ENCODE measurements at places on chromosomes 1 and 21.

DNA sequence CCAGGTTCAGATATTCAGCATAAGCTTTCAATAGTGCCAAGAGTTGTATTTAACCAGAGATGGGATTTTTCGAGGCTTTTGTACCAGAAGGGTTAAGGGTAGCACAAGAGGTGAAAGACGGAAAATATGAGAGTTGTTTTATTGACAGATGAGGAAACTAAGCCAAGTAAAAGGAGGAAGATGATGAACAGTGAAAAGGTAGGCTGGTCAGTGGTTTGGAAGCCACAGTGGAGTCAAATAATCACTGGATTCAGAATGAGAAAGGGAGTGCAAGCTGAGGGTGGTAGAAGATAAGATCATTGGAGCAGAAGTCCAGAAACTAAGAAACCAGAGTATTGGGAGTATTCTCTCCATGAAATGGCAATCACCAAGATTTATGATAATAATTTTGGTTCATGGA lies 45.7 kb downstream of the ANGPTL1 start:
- DNase-seq: no peak

GRCh38 chr1:168867941-168868634 lies 139.1 kb upstream of the DPT start:
- no peak for DNase-seq

DNA sequence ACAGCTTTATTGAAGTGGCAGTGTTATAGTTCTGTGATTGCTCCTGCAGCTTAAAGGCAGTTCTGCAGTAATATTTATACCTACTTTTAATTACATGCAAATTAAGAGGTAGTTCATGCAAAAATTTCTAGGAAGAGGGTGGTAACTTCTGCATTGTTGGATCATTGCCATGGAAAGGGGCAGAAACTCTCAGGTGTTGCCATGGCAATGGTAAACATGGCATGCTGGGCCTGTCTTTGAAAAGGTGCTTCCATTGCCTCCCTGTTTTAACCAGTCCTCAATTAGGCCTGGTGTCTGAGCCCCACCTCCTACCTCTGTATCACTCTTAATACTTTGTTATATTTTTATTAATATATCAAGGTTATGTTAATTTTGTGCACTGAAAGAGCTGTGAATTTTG lies 104.7 kb downstream of the DISC1 start:
- DNase-seq: no peak

GRCh38 chr1:43227143-43227764 lies 42.5 kb upstream of the TMEM125 start:
- peak; percentile 76 for DNase-seq

DNA sequence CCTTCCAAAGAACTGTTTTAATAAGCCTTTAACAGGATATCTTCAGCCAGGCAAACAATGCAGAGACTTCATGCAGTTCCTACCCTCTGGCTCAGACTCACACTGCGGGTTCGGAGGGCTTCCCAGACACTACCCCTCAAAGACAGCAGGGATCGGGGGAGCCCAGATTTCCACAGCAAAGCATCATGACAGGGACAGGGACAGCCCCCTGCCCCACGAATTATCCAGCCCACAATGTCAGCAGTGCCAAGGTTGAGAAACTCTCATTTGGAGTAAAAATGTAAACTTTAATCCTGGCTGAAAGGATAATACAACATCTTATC lies 20.1 kb downstream of the NPHP4 start:
- DNase-seq: no peak

- DNase-seq: no peak
Observed at GRCh38 chr1:198228925-198229324, 72.1 kb downstream of the NEK7 start.

GRCh38 chr1:202806845-202807450 lies 1.3 kb downstream of the KDM5B start:
- peak; percentile 41 for DNase-seq

DNA sequence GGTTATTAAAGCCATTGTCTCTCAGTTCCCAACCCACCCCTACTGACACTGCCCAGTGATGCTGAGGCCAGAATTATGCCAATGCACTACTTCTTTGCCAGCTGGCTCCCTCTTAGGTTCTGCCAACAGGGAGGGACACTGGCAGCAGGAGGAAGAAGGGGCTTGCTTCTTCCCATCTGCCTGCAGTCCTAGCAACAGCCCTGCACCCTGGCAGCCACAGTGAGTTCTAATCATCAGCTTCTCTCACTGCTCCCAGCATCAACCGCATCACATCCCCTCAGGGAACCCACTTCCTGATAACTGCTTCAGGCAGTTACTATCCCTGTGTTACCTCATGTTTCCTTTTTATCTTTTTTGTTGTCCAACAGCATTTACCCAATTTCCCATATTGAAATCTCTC lies 86.2 kb downstream of the UBR4 start:
- no peak for DNase-seq

DNA sequence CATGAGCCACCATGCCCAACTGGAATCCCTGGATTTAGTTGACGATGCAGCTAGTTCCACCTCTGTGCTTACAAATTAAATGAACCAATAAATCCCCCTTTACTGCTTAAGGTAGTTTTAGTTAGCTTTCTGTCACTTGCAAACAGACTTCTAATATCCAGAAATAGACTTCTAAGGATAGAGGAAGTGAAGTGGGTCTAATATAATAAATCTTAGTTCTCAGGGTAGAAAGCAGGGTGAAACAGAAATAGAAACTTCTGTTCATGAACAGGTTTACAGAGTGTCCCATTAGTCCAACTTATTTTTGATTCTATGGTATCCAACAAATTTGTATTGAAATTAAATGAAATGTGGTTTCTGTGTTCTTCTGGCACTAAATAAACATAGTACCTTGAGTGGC lies 20.1 kb downstream of the BCAS2 start:
- no peak for DNase-seq

GRCh38 chr1:181140398-181140797 lies 51.9 kb downstream of the IER5 start:
- DNase-seq: no peak

- no peak for DNase-seq
Observed at GRCh38 chr1:19770436-19771190, 29.1 kb downstream of the TMCO4 start.

- DNase-seq: peak; percentile 28
Observed at GRCh38 chr1:22204989-22205913, 62.4 kb upstream of the WNT4 start.

DNA sequence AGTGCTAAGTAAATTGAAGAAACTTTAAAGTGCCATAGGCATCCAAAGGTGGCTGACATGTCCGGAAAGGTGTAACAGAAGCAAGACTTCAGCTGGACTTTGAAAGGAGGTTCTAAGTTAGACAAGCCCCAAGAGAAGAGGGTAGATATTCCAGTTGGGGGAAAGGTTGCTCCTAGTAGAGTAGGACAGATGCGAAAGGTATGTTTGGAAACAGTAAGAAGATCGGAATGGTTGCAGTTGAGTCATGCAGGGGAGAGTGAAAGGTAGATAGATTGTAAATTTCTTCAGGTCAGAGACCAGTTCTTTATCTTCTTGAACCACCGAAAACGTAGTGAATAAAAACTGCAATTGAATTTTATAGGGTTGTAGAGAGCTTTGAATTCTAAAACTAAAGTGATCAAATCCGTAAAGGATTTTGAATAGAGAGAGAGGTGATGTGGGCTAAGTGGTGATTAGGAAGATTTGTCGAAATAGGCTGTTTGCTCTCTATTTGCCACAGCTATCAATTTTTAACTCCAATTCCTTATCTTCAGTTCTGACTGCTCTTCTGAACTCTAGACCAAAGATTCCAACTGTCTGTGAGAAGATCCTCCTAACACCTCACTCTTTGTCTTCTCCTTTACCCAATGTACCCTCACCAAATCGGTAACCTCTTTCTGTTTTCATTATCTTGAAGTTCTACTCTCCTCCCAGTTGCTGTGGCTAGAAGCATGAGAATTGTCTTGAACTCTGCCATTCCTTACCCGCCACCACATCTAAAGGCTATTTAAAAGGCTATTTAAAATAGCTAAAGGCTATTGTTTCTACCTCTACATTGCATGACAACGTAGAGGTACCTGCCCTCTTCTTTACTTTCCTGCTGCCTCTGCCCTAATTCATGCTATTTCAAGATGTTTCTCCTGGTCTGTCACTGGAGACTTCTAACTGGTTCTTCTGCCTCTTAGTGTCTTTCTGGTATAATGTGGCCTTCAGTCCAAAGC lies 16.7 kb downstream of the MACF1 start:
- no peak for DNase-seq

DNA sequence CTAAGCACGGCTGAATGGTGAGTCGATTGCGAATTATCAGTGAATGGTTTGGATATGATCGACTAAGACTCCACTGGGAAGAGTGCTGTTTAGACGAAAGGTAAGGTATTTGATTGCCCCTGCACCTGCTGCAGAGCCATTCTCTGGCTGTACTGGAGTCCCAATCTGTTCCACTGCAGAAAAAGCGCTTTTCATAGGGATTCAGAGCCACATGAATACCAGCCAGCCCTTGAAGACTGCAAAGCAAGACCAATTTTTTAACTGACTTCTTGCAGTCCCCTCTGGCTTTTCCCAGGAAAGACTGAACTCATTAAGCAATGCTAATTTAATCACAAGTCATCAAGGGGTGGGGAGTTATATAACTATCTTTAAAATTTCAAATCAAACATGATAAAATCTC lies 1.3 kb downstream of the GREM2 start:
- no peak for DNase-seq

- no peak for DNase-seq
Observed at GRCh38 chr1:8925406-8925805, 20.3 kb upstream of the CA6 start.

DNA sequence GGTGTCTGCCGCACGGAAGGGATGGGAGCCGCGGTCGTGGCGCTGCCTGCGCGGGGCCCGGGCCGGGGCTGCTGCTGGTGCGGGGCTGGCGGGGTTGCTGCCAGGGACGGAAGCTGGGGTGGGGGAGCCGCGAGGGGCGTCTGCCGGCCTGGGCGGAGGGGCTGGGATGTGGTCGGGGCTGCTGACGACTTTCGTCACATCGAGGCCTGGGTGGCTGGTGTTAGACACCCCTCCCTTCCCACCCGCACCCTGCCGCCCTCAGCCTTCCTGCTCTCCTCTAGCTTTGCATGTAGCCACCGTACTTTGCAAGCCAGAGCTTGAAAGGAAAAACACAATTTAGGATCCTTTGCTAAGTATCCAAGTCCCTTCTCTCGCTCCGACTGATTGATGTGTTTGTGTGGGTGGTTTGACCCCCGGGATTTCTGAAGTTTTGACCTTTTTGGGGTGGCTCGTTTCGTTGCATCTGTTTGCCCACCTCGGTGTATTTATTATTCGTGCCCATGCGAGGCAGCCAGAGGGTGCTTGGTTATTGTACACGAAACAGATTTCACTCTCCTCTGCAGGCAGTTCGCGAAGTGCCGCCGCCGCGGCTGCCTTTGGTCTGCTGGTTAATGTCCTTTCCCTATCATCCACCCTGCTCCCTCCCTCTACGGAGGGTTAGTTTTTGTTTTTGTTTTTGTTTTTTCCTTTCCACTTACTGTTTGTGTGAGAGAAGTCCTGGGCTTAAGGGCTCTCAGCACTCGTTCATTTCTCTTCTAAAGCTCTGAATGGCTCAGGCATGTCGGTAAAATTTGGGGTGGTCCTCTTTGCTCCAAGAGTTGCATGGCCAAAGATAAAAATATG lies 868 bp downstream of the C1orf21 start:
- DNase-seq: peak; percentile 49

- no peak for DNase-seq
Observed at GRCh38 chr1:43052786-43053439, 94.2 kb upstream of the SLC2A1 start.

DNA sequence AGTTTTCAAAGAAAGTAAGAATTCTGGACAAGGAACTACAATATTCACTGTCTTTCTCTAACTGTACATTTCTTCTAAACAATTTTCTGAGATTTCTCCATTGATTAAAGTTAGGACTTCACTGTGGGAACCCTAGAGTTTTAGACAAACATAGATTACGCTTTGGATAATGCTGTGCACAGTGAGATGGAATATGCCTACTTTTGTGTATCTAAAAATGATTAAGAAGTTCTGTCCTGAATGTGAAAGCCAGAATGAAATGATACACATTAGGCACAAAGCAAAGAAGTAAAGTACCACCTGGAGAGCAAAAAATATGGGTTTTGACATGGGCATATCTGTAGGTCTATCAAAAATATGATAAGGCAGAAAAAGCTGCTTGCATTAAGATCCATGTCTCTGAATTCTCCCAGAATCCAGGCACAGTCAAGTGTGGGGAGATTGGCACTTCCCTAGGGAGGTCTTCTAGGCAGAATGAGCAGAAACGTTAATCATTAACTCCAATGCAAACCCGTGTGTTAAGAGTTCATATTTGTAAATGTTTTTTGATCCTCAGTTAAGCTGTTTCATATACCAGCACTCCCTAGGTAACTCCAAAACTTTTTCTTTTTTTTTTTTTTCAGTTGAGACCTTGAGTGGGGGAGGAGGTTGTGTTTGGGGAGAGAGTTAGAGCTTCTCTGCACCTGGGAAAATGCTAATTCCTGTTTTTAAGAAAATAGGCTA lies 467.1 kb downstream of the LMO4 start:
- DNase-seq: no peak

GRCh38 chr1:87329051-87329525 lies 408 bp downstream of the LMO4 start:
- DNase-seq: peak; percentile 38

DNA sequence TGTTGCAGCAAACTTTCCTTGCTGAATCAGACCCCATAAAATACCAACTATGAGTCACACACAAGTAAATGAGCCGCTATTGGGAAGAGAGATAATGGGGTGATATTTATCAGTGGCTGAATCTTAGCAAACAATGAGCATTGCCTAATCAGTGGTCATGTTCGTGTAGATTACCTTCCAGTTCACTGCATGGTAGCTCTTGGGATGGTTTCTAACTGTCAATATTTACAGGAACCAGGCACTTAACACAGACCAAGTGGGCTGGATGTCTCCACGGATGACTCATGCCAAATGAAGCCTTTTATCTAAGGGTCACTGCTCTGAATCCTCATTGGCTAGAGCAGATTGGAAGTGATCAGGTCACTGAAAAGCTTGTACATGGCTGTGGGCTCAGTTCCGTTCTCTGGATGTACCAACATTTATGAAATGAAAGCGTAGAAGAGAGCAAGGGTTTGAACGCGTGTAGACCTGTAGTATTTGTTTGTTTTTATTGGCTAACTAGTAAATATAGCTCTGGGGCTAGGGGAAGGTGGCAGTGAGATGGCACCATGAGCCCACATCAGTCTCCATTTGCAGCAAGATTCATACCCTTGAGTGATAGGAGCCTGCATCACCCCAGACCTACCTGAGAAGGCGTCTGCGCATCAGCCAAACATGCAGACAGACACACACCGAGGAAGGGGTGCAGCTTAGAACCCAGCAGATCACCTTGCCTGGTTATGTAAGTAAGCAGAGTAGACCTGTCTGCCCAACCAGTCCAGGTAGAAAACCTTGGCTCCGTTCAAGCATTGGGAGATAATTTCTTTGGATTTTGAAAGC lies 153.3 kb downstream of the TOMM20 start:
- DNase-seq: peak; percentile 29
